ENCODE measurements at places on chromosomes 11 and 22. TPM values are rescaled to one million over a fixed set of nuclear protein-coding genes. Genes with fewer than 3 reads are reported as not detected.

ABCC8 gene
- 0.71 TPM for total RNA-seq

DKK3 gene
- total RNA-seq: 84.9 TPM

RIMBP3B gene
- total RNA-seq: 0.20 TPM

POLD3 gene
- 17.0 TPM for total RNA-seq

PARVG gene
- 8.5 TPM for total RNA-seq

EMID1 gene
- 8.5 TPM for total RNA-seq

LDHA gene
- 110 TPM for total RNA-seq

LMF2 gene
- total RNA-seq: 43.6 TPM

PLXNB2 gene
- total RNA-seq: 239 TPM

TCN1 gene
- total RNA-seq: not detected

ART5 gene
- total RNA-seq: 4.7 TPM

C11orf52 gene
- total RNA-seq: 1.5 TPM

TSPAN18 gene
- 6.3 TPM for total RNA-seq

MMP10 gene
- total RNA-seq: not detected

TBRG1 gene
- total RNA-seq: 17.8 TPM

GALNT18 gene
- total RNA-seq: 7.0 TPM

CTSW gene
- total RNA-seq: 1.3 TPM

INS gene
- not detected for total RNA-seq

All from ovary (tissue), 10 donors.